EL (cell line): ENCODE measurements at places on chromosomes 16 and 17.
A peak's percentile ranks its signal among the peaks of the same experiment; 100 is the strongest.

GRCh38 chr16:67884-68789, 4.3 kb downstream of the RHBDF1 start:
- peak; percentile 66 for DNase-seq

DNA sequence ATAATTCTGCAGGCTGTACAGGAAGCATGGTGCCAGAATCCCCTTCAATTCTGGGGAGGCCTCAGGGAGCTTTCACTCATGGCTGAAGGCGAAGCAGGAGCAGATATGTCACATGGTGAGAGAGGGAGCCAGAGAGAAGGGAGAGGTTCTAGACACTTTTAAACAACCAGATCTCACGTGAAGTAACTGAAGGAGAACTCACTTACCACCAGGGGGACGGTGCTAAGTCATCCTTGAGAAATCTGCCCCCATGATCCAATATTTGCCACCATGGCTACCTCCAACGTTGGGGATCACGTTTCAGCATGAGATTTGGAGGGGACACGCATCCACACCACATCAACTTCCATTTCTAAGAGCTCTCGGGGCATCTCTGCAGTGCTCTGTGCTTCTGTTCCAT, 37.4 kb upstream of the GNA13 start:
- no peak for DNase-seq

- DNase-seq, result no peak
These were observed 27.7 kb downstream of the WWOX start for GRCh38 chr16:78127130-78127529.

DNA sequence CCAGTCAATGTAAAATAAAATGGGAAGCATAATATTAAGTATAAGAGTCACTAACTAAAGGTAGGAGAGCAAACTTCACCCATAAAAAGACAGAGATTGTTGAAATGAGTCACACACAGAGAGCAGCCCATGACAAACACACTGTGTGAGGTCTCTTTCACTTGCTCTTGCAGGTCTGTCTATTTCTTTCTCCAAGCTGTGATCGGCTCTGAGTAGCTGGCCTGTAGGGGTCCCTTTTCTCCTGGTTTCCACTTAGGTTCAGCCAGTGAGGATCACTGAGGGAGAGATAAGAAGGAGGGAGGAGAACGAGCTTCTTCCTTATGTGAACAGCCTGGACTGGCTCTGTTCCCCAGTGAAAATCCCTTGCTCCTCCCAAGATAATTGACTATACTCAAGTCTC, 133.7 kb upstream of the HS3ST3A1 start:
- peak; percentile 48 for DNase-seq

DNA sequence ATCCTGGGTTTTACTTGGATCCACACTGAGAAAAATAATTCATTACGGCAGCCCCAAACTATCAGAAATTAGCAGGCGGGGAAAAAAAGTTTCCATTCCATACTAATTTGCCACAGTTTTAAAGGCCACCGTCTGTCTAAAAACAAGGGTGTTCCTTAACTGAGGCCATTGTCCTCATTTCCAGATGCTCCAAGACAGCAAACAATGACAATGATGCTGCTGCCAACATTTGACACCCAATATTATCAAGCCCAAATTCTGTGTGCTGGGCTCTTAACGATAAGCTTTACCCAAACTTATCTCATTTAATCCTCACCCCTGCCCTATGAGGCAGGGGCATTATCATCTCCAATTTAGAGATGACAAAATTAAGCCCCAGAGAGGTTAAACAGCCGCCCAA, 26.3 kb downstream of the CUEDC1 start:
- no peak for DNase-seq

DNA sequence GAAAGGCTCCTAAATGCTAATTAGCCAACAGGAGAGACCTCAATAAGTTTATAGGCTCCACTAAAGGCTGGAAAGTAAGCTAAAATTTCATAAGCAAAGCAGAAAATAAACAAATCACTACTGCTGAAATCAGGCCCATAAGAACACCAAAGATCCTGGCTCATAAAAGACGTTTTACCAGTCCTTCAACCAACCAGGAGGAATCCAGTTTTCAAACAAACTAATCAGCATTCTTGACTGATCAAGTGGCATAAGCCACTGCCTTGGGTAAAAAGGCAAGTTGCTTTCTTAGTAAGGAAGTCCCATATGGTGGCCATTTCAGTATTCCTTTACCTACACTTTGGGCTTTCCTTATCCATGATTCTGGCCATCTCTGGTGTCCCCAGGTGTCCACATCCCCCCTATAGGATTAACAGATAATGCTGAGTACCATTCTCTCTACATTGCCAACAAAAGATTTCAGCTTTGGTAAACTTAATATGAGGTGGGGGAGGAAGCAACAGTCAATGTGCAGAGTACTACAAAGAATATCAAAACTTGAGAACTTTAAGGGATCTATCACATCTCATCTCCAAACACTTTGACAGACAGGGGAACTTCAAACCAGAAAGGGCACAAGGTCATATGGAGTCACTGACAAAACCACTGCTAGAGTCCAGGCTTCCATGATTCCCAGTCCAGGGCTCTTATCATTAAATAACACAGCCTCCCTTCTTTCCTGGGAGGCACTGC, 1.3 kb downstream of the TOM1L2 start:
- DNase-seq, result no peak

DNA sequence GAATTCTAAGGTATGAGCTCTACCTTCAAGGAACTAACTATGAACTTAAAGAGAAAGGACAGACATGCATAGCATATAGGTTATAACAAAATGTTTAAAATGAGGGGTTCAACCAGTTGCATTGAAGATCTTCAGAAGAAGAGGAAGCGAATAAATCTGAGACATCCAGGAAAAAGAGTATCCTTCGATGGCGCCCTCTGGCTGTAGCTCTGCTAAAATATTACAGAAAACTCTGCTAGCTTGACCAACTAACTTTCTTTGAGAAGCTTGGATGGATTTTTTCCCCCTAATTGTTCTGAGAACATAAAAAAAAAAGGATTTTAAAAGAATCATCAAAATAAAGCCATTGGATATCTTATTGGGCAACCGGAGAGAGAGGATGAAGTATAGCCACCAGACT, 659.9 kb upstream of the SOX9 start:
- peak; percentile 43 for DNase-seq

DNA sequence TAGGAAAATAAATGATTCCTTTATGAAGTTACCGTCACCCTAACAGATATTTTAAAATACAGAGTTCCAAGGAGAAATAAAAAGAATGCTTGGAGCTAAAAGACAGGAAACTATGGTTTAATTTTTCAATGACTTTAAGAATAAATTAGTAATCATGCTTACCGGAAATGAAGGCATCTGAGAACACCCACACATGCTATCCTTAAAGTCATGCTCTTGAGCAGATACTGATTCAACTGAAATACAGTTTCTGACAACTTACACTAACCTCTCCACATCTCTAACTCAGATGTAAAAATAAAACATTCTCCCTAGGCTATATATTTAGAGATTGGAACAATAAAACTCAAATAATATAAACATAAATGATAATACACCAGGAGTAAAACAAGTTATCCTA, 7.8 kb downstream of the PSMD12 start:
- no peak for DNase-seq

GRCh38 chr17:4035081-4035680, 70.9 kb upstream of the ATP2A3 start:
- DNase-seq, result no peak
